ENCODE measurements at places on chromosomes 4 and X.

- no peak for DNase-seq
Observed at GRCh38 chr4:176443646-176444409, 124.1 kb downstream of the SPCS3 start.

- no peak for DNase-seq
Observed at GRCh38 chr4:83626245-83626836, 90.4 kb downstream of the GPAT3 start.

DNA sequence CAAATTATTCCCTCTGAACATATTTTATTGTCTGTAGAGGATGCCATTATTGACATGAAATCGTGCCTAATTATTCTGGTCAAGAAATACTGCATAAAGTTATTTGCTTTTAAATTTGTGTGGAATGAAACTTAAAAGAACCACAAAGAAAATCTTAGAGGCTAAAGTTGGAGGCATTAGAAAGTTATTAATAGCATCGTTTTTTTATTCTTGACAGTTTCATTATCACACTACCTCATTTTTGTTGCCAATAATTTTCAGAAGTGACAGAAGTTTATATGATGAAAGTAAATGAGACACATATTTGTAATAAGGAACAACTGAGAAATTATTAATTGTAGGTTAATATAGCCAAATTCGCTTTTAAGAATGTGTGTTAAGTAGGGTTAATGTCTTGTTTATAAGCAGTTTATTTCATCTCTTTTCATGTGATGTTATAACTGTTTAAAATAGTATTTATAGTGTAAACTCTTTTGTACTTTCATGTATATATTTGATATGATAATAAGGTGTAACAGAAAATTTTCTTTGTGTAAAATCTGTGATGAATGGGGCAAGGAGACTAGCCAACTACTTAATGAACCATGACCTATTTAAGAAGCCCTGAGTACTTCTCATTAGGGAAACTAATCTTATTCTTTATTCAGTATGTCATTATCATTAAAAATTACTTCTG lies 54.5 kb upstream of the GRIA2 start:
- no peak for DNase-seq

DNA sequence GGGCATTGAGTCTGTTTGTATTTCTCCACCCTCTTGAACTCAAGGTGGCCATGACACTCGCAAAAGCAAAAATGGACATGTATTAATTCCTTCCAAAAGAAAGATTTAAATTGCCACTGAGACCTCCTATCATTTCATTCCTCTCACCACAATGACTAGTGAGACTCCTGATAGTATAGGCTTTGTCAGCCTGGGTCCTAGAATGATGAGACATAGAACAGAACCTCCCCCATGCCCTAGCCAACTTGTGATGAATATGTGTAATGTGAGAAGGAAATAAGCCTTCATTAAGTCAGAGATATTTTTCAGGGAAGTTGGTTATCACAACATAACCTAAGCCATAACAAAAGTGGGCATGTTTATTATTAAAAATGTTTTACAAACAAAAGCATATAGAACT lies 62.5 kb downstream of the ASB9 start:
- no peak for DNase-seq

DNA sequence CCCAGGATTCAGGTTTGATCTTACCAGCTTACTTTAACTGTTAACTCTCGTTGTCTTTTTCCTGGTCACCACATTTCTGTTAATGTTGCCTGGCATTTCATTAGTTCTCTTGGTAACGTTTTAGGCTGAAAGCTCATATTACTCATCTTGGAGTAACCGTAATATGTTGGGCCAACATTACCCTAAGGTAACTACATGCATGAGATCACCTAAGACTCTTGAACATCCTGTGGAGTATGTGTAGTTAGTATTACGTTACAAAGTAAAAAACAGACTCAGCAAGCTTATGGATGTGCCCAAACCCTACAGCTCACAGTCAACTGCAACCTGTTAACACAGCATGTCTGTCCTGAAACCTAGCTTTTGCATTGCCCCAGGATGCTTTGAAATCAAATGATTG lies 203.3 kb upstream of the HS3ST1 start:
- no peak for DNase-seq

GRCh38 chr4:76087007-76087769 lies 12.7 kb downstream of the ART3 start:
- no peak for DNase-seq

GRCh38 chr4:8009097-8009496 lies 69.4 kb upstream of the AFAP1 start:
- no peak for DNase-seq

GRCh38 chrX:72245461-72246089 lies 6.7 kb upstream of the ERCC6L start:
- DNase-seq = peak; percentile 71

- no peak for DNase-seq
Observed at GRCh38 chr4:115113506-115114106, at the start of gene NDST4. NDST4 (minus strand) TSS chr4:115113620; CDS start chr4:115077036, 36,584 bp downstream.

DNA sequence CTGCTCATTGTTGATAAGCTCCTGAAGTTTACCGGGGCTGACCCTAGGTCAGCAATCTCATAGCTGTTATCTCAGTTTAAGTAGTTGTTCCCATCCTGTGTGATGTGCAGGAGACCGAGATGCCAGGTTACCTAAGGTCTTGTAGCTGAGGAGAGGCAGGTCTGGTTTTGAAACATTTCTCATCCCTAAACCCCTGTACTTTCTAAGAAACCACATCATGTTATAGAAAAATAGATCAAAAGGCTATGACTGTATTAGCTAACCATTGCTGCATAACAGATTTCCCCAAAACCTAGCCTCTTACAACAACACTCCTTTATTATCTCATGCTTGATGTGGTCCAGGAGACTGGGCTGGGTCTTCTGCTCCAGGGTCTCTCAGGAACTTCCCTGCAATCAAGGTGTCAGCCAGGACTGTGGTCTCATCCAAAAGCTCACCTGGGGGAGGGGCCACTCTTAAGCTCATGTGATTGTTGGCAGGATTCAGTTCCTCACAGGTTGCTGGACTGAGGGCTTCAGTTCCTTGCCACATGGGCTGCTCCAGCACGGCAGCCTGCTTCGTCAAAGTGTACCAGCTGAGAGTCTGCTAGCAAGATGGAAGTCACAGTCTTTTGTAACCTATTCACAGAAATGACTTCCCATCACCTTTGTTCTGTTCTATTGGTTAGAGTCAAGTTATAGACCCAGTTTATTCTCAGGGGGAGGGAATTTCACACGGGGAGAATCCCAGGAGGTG lies 60.9 kb upstream of the CLCN4 start:
- DNase-seq = peak; percentile 20

DNA sequence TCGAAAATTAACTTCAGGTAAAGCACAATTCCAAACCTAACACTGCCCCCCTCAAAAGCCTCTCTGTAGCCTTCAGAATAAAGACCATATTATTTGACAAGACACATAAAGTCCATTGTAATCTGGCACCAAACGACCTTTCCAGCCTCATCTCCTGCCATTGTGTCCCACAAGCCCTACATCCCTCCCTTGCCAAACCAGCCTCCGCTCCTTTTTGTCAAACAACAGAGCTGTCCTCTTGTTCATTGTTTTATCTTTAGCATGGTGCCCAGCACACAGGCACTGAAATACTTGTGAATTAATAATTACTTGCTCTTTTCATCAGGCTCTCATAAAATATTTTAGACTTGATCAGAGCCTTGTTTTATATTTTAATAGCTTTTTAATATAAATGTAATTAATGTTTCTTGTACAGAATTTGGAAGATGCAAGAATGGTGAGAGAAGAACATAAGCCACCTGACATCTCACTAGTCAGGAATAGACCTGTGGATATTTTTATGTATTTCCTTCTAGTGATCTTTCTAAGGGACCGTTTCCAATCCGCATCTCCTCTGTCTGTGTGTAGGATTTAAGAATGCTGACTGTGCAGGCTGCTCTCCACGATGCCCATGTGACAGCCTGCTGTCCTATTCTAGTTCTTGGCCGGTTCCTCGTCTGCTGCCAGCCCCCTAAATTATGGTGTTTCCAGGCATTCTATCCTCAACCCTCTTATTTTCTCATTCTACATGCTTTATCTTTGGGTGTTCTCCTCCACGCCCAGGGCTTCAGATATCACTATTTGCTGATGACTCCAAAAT lies 3.0 kb upstream of the IRF2 start:
- no peak for DNase-seq

DNA sequence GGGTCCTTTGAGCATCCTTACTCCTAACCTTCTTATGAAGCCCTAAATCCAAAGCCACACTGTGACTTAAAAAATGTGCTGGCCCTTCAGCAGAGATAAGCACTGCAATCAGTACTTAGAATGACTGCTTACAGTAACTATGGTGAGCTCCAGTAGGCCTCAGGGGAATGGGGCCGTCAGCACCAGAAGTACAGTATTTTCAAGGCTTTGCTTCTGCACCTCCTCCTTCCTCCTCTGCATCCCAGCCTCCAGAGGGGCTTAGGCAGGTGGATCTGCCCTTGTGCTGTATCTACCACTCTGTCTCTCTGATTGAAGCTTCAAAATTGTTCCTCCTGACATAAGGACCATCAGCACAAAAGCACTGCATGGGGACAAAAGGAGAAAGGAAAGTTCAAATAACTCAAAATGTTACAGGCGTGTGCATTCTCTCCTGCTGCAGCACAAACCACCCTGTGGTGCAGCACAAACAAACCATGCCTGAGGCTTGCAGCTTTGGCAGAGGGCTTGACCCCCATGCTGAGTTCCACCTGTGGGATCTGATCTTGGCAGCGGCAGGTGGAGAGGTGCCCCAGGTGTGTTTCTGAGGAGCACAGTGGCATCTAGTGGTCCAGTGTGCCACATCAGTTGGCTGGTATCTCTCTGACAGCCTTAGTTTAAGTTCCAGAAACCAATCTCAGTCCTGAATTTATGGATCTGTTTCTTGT lies 164.7 kb downstream of the SOWAHB start:
- peak; percentile 46 for DNase-seq

DNA sequence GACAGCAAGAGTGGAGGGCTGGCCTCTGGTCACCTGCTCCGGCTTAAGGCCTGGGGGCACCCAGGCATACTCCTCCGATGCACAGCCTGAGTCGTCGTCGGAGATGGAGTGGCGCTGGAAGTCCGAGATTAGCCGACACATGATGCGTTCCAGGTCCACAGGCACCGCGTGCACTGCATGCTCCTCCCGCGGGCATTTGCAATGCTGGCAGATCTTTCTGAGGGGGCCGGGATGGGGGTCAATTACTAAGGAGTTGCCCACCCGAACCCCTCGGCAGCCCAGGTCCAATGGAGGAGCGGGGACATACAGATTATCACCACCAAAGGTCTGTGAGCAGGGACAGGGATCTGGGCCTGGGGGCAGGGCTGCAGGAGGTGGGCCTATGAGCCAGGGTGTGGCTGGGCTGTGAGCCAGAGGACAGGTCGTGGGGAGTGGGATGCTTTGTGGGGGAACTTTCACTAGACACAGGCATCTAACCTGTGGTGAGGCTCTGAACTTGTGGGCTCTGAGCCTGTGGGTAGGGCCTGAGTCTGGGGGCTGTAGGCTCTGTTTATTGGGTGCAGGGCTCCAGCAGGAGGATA lies 2.4 kb downstream of the PRICKLE3 start:
- DNase-seq = no peak

GRCh38 chr4:94207469-94208224 lies at the start of gene SMARCAD1:
SMARCAD1 (plus strand) TSS chr4:94207865; CDS start chr4:94208395, 530 bp downstream.
- DNase-seq = peak; percentile 98

GRCh38 chrX:131874300-131874699 lies 148.8 kb upstream of the STK26 start:
- DNase-seq = no peak

- DNase-seq = no peak
Observed at GRCh38 chr4:181822005-181822375, 421.2 kb upstream of the TENM3 start.

DNA sequence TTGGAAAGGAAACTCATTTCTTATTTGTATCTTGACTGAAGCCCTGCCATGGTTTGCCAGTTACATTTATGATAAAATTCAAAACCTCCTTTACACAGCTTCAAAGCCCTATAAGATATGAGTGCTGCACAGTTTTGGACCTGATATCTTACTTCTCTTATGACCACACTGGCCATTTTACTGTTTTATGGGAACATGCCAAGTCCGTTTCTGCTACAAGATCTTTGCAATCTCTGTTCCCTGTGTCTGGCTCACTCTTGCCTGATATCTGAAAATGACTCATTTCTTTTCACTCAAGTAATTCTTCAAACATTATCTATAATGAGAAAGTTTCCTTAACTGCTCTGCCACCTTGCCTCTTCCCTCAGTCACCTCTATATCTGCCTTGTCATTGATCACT lies 247.3 kb downstream of the SPOCK3 start:
- no peak for DNase-seq

DNA sequence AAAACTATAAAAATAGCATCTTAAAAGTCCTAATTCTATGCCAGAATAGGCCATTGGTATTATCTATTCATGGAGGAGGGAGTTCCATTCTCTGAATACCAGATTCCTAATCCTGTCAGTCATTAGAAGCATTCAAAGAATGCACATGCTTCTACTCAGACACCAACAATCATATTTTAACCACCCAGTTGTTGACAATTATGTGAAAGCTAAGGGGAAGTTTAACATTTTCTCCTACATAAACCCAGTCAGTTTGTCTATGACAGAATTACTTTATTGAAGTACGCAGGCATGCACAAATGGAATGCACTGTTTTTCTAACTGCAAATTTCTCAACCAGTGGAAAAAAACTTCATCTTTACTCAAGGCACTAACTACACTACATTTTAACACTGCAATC lies 69.6 kb upstream of the MTNR1A start:
- DNase-seq = no peak

GRCh38 chr4:6695660-6696610 lies 2.3 kb downstream of the S100P start:
- DNase-seq = no peak

- DNase-seq = no peak
Observed at GRCh38 chr4:186827534-186827897, 103.9 kb upstream of the FAT1 start.

GRCh38 chr4:10108818-10109783 lies 7.5 kb downstream of the WDR1 start:
- no peak for DNase-seq

DNA sequence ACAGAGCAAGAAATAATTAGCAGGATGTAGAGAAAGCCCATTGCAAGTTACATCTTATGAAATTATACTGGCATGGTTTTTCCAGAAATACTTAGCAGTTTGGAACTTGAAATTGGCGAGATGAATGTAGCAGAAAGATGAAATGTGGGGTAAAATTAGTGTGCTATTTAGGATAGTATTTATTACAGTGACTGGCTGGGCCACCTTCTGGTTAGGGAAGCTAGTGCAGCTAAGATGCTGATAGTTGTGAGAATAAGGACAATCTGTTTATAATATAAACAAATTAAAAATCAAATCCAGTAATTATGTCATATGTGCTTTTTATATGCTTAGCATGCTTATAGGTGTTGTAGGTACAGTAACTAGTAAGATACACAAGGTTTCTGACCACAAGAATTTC lies 74.8 kb downstream of the IL15 start:
- DNase-seq = peak; percentile 44

GRCh38 chrX:63784346-63784901 lies 590 bp downstream of the ARHGEF9 start:
- DNase-seq = no peak

DNA sequence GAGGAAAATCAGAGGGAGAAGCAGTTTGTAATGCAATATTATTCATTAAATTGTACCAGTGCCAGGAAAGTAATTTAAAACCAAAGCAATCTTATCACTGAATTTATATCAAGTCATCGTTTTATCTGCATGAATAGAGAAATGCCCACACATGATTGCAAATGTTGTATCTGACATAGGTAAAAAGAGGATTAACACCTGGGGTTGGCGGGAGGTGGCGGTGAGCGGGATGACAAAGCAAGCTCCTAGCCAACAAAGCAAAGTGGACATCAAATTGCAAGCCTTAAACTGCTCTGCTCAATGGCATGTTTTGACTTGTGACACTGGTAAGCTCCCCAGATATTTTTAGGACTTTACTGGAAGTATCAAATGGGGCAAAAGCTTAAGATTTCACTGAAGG lies 16.4 kb downstream of the HPGD start:
- DNase-seq = no peak
